ENCODE measurements at places on chromosomes 11 and 22.

- DNase-seq: no peak
Observed at GRCh38 chr22:38243007-38243765, 29.6 kb downstream of the TMEM184B start.

GRCh38 chr11:95157824-95158223 lies 68.2 kb downstream of the ENDOD1 start:
- no peak for DNase-seq

DNA sequence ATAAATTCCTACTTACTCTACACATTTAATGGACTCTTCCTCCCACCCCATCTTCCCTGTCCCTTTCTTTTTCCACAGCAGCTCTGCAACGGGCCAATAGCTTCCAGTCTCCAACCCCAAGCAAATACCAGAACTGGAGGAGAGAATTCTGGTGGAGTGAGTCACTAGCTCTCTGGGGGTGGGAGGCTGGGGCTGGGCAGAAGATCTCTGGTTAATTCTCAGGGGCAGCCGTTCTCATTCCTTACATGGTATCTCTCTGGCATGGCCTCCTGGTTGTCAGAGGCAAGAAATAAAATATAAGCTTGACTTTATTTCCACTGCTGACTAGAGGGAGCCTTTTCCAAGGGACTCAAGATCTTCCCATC lies 90.4 kb upstream of the PARVA start:
- no peak for DNase-seq

GRCh38 chr11:123197711-123198110 lies 2.7 kb upstream of the CLMP start:
- no peak for DNase-seq

GRCh38 chr11:12165237-12165875 lies 55.0 kb downstream of the MICAL2 start:
- no peak for DNase-seq

DNA sequence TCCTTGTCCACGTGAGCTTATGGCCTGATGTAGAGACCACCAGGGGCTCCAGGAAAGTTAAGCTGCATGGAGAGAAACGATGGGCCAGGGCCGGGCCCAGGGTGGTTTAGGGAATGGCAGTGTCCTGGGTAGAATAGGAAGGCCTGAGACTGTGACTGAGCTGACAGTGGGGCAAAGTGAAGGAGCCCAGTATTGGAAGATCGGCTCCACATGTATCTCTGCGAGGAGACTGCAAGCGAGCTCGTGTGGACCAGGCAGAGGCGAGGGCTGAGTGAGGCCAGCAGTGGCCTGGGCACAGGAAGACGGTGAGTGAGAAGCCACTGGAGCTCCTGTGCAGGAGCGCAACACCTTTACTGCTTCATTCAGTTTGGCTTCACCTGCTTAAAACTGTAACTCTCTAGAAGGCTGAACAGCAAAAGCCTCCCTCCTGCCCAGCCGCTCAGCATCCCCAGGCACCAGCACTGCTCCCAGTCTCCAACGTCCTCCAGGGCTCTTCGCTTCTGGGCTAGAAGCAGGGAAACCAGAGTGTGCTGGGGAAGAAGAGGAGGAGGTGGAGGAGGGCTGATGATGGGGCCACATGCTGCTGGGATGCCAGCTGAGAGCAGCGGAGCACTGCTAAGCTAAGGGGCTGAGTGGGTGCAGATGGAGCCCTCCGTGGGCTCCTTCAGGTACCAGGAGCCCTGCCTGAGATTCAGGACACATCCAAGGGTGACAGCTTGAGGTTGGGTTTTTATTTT lies 13.5 kb downstream of the TCIRG1 start:
- no peak for DNase-seq

GRCh38 chr11:65045728-65046127 lies 4.7 kb downstream of the SAC3D1 start:
- DNase-seq: no peak

GRCh38 chr11:113488931-113489351 lies 13.7 kb upstream of the DRD2 start:
- no peak for DNase-seq

- no peak for DNase-seq
Observed at GRCh38 chr11:124977006-124977405, 23.0 kb downstream of the CCDC15 start.

DNA sequence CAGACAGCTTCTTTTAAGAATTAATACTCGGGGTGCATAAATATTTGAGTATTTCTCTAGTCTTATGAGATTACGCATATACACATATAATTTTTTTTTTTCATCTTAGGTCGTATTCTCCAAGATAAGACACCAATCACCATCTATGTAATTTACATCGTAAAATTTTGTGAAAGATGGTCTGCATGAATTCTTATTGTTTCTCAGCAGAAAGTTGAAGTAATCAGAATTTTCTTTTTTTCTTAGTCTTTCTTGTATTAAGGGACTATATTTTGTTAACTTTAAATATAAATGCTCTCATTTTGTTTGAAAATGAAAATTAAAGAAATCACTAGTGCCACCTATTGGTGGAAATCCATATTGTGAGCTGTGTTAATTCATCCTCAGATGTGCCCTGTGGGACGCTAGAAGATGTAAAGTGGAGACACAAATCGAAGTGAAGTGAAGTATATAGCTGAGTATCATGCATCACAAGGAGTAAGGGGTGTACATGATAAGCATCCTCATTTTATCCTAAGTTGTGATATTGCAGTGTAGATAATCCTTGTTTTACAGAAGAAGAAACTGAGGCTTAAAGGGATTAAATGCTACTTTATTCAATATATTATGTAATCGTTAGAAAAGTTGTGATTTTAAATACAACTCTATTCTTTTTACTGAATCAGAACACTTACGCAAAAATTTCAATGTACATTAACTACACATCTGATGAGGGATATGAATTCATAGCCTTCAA lies 2084.3 kb downstream of the LRRC4C start:
- peak; percentile 11 for DNase-seq

GRCh38 chr22:41800348-41801146 lies at the start of gene CCDC134:
TSS of gene CCDC134 (plus strand) at chr22:41800679. CDS start at chr22:41808891, 8,212 bp downstream.
- DNase-seq: peak; percentile 84

GRCh38 chr11:96130061-96130620 lies 206.2 kb upstream of the MTMR2 start:
- DNase-seq: no peak

GRCh38 chr11:85590848-85591483 lies 36.2 kb downstream of the DLG2 start:
- no peak for DNase-seq

- no peak for DNase-seq
Observed at GRCh38 chr11:71432761-71433647, 15.2 kb downstream of the DHCR7 start.

DNA sequence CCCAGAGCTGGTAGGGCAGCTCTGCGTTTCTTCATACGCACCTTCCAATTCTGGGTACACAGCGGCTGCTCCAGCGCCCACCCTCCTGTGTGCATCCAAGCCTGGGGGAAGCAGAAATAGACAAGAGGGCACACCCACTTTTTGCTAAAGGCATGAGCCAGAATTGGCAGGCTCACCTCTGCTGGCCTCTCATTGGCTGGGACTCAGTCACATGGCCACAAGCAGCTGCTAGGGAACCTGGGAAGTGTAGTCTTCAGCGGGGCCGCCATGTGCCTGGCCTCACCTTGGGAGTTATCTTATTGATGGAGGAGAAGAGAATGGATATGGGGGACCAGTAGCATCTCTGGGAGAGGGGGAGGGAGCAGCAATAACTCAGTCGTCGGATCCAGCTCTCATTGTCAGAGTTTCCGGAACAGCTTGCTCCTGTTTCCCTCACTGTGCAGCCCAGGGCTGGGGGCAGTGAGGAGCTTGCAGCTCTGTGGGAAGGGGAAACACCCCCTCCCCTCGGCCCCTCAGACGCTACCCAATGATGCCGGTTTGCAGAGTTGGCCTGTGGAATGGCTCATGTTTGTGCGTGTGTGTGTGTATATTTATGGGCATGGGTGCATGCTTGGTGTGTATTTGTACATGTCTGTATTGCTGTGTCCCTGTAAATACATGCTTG lies 11.8 kb upstream of the MIEF1 start:
- peak; percentile 79 for DNase-seq

DNA sequence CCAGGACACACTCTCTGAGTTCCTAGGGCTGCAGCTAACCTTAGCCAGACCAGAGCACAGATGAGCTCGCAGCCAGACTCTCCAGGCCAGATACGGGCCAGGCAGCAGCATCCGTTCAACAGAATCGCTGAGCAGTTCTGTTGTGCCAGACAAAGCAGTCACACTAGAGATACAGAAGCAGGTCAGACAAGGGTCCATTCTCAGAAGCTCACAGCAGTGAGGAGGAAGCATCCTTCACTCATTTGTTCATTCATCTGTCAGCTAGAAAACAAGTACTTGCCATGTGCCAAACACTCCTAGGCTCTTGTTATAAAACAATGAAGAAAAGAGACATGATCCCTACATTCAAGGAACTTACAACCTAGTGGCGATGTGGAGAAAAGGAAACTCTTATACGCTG lies 2.6 kb downstream of the LMO2 start:
- DNase-seq: no peak

- DNase-seq: no peak
Observed at GRCh38 chr11:11975201-11976092, 33.0 kb downstream of the DKK3 start.

- DNase-seq: no peak
Observed at GRCh38 chr11:131580476-131580875, 210.1 kb downstream of the NTM start.

- no peak for DNase-seq
Observed at GRCh38 chr11:17369094-17369493, 17.5 kb downstream of the NCR3LG1 start.

DNA sequence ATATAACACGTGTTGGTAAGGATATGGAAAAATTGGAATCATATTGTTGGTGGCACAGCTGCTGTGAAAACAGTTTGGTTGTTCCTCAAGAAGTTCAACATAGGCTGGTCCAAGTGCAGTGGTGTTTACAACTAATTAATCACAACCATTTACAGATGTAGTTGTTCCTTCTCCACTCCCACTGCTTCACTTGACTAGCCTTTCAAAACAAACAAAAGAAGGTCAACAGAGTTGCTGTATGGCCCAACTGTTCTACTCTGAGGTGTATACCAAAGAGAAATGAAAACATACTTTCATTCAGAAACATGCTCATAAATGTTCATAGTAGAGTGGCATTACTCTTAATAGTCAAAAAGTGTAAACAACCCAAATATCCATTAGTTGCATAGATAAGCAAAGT lies 36.6 kb upstream of the ACAT1 start:
- DNase-seq: no peak

- no peak for DNase-seq
Observed at GRCh38 chr11:125519256-125519655, 23.2 kb upstream of the FEZ1 start.

DNA sequence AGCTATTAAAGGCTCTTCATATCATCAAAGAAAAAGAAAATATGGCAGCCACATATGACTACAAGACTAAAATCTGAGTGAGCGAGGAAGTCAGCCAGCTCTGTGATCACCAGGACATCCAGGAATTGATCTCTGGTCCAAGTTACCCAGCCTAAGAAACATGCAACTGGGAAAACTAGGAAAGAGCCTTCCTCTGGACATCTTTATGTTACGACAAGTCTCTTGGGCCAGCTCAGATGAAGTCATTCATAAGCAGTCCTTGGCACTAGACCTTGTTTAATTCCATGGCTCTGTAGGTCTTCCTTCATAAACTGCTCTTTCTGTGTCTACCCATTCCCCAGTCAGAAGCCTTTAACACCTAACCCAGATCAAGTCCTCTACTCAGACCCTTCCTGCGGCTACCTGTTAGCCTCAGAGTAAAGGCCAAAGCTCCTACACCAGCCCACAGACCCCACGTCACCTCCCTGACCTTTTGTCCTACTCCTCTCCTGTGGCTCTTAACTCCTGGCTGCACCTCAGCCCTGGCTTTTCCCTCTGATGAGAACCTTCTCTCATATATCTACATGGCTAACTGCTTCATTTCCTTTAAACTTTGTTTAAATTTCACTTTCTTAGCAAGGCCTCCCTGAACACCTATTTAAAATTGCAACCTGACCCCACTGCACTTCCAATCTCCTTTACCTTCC lies 134.0 kb downstream of the KIF18A start:
- no peak for DNase-seq

GRCh38 chr11:19079643-19080440 lies 19.3 kb upstream of the MRGPRX2 start:
- DNase-seq: no peak

- no peak for DNase-seq
Observed at GRCh38 chr11:132728026-132728425, 804.3 kb downstream of the OPCML start.

- DNase-seq: no peak
Observed at GRCh38 chr11:57645689-57646085, 4.0 kb downstream of the YPEL4 start.

DNA sequence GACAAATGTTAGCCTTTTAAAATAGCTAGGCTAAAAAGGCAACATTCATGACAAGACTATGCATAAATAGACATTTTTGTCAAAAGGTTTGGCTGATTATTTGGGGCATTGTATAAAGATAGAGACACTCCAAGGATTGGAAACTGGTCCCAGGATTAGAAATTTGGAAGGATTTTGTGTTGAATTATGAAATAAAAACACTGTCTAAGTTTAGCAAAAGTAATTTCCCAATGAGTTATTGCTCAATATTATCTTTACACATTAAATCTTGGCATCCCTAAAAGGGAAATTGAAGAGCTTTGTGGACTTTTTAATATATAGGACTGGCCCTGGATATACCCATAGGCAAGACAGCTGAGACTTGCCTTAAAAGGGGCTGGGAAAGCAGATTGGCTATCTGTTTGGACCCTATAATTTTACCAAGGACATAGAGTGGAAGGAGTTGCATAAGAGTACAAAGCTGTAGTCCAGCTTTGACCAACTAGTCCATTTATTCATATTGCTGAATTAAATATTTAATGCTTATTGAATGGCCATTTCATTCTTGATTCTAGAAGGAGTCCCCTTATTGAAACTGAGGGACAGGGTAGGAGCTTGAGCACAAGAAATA lies 382.7 kb downstream of the METTL15 start:
- DNase-seq: no peak

DNA sequence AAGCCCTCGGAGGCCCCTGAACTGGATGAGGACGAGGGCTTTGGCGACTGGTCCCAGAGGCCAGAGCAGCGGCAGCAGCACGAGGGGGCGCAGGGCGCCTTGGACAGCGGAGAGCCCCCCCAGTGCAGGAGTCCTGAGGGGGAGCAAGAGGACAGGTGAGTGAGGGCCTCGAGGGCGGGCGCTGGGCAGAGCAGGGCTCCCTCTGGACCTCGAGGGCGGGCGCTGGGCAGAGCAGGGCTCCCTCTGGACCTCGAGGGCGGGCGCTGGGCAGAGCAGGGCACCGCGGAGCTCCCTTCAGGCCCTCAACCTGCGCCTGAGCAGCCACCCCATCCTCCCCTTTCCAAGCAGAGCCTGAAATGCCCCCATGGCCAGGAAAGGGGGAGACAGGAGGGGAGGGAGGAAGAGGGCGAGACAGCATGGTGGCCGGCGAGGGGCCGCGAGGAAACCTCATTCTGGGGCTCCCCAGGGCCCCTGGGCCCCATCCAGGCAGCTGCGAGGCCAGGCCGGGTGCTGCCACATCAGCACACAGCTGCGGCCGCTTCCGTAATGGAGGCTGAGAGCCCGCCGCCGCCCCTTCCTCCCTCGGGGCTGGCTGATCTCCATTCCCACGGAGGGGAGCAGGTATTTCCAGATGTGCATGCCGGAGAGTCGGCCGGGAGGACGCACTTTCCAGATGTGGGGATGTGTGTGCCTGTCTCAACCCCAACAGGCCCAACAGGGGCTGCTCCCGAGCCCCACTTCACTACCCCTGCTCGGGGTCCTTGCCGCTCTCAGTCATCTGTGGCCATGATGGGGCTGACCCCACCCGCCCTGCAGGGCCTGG lies 10.0 kb downstream of the PRR33 start:
- DNase-seq: no peak

- no peak for DNase-seq
Observed at GRCh38 chr11:65047581-65048422, 6.8 kb downstream of the SAC3D1 start.

Measured in activated CD4-positive, alpha-beta T cell treated with anti-CD3 and anti-CD28 coated beads, Interleukin-2, amount 50 U/mL, for 24 hours (primary cell).